ENCODE measurements at places on chromosomes 16 and 17. TPM values are rescaled to one million over a fixed set of nuclear protein-coding genes. Genes with fewer than 3 reads are reported as not detected.

GRCh38 chr16:15879255-15879811 is 9.1 kb downstream of the CEP20 start:
- no peak for DNase-seq

DNA sequence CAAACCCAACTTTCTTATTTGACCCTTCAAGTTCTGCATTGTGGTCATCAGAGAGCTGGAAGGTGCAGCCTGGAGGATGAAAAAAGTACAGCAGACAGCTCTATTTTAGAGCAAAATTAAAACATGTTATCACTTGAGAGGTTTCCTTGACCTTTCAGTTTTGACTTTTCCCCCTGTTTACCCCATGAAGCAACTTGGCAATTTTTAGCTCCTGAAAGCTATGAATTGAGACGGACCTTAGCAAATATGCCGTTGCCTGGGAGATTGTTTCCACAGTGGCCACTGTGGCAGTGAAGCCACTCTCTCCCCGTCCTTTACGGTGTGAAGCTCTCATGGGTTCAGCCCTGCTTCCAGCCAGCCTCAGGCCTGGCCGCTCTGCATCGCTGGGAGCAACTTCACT is 398.6 kb downstream of the CPPED1 start:
- DNase-seq, result no peak

The DNAH17 gene
- not detected for total RNA-seq

GRCh38 chr16:54055864-54056263 is 230.7 kb downstream of the IRX3 start:
- no peak for DNase-seq

- no peak for DNase-seq
These were observed 49.9 kb upstream of the WSB1 start for GRCh38 chr17:27244011-27244410.

The ARHGDIG gene
- not detected for total RNA-seq

- no peak for DNase-seq
These were observed 11.9 kb upstream of the GSDMA start for GRCh38 chr17:39950871-39951348.

DNA sequence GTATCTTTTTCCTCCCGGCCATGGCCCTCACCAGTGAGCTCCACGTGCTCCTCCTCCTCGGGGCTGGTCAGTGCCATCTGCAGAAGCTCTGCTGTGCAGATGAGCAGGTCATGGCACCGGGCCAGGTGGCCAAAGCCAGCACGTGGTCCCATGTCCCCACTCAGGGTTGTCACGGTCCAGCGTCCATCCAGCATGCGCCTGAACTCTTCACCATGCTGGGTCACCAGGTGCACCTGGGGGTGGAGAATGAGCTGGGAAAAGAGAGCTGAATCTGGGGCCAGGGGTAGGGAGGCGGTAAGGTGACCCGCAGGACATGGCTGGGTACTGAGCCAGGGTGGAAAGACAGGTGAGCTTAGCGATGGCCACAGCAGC is 1.3 kb downstream of the DHX58 start:
- no peak for DNase-seq

GRCh38 chr16:80079072-80079471 is 461.7 kb upstream of the DYNLRB2 start:
- no peak for DNase-seq

DNA sequence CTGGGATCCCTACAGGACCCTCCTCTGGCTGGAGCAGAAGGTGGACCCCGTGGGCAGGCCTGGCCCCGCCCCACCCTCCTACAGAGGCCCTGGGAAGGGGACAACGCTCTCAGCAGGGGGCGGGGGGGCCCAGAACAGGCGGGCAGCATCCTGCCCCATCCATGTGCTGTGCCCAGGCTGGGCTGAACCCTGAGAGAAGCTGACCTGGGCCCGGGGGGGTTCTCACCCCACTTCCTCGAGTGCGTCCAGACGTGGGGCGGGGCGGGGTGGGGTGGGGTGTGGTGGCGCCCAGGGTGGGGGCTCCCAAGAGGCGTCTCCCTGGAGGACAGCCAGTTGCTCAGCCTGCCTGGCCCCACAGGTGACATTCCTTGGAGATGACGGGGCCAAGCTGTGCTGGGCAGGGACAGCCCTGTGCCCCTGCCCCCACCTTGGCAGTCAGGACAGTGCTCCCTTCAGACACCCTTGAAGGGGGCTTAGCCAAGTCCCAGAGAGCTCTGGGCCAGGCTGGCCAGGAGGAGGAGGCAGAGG is 390 bp upstream of the UNC13D start:
- no peak for DNase-seq

DNA sequence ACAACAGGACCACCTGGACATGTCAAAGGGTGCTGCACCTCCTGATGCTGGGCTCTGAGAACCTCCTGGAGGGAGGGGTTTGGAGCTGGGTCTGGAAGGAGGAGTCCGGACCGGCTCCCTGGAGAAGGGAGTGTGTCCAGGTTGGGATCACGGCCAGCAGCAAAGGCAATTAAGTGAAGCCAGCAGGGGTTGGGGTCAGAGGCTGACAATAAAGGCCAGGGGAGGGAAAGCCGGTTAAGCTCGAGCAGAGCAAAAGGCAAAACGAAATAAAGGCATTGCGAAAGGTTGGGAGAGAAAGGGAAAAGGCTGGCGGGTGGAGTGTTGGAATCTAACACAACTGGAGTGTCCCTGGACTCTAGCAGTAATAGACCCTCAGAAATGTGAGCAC is 992 bp upstream of the CACNG4 start:
- DNase-seq, result no peak

- DNase-seq, result no peak
These were observed 160.1 kb upstream of the CDH5 start for GRCh38 chr16:66206363-66206762.
